ENCODE measurements at places on chromosomes 3 and 15.

- no peak for DNase-seq
Observed at GRCh38 chr3:178558637-178559036, 22.4 kb downstream of the KCNMB2 start.

DNA sequence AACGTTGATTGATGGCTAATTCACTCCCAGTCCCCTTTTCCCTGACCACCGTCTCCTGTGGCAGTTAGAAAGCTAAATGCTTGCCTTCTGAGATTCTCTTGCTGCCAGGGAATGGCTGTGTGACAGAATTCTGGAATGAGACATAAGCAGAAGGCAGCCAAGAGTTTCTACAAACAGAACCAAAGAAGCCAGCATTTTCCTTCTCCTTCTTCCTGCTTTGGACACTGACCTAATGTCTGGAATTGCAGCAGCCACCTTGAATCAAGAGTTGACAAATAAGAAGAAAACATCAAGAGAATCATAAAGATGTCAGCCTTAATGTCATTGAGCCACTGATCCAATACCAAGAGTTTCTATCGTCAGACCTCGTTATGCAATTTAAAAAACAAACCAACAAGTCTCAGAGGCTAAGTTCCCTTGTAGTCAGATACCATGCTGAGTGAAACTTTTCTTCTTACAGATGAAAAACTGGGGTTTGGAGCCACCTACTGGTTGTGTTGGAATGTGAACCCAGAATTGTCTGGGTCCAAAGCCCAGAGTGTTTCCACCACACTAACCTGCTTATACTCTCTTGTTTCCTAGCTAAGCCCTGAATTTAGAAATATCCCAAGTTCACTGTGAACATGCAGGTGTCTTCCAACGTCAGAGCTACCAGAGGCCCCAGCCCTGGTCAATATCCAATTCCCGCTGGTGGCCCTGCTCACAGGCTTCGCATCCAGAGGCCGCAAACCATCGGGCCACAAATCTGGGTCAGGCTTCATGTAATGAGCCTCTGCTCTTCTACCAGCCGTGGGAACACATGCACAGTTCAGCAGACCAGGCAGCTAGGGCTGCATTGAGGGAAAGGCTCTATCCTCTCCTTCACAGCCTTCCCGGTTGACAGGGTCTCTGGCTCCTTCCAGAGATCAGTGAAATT lies 42.5 kb downstream of the MCF2L2 start:
- DNase-seq, result no peak

- no peak for DNase-seq
Observed at GRCh38 chr3:122942239-122942638, 85.3 kb downstream of the SEMA5B start.

DNA sequence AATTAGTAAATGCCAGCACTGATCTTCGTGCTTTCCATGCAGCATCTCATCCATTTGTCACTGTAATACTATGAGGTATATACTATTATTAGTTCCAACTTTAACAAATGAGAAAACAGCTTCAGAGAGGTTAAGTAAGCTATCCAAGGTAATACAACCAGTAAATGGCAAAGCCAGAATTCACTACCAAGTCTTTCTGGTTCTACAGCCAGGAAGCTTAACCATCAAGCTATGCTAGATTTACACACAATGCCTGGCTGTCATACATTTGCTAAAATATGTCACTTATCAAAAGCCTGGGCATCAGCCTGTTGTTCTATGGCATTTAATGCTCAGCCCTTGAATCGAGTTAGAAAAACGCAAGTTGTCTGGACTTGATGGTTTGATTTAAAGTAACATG lies 32.6 kb downstream of the TMOD2 start:
- no peak for DNase-seq

- no peak for DNase-seq
Observed at GRCh38 chr3:53156368-53156834, 4.6 kb upstream of the PRKCD start.

GRCh38 chr15:59273234-59273633 lies 66.6 kb downstream of the LDHAL6B start:
- DNase-seq, result no peak

GRCh38 chr3:184338511-184338945 lies 1.1 kb downstream of the FAM131A start:
- no peak for DNase-seq
